ENCODE measurements at places on chromosomes 12 and 14. TPM values are rescaled to one million over a fixed set of nuclear protein-coding genes. Genes with fewer than 3 reads are reported as not detected.

GRCh38 chr12:106248846-106249371 is 1.1 kb upstream of the CKAP4 start:
- H3K4me1 ChIP-seq: peaks cover 29% of the 10 kb centered on the region
- no peak for DNase-seq
- peak overlapping the region; percentile 50 for H3K27ac ChIP-seq
- peak overlapping the region; percentile 87 for H3K4me3 ChIP-seq

DNA sequence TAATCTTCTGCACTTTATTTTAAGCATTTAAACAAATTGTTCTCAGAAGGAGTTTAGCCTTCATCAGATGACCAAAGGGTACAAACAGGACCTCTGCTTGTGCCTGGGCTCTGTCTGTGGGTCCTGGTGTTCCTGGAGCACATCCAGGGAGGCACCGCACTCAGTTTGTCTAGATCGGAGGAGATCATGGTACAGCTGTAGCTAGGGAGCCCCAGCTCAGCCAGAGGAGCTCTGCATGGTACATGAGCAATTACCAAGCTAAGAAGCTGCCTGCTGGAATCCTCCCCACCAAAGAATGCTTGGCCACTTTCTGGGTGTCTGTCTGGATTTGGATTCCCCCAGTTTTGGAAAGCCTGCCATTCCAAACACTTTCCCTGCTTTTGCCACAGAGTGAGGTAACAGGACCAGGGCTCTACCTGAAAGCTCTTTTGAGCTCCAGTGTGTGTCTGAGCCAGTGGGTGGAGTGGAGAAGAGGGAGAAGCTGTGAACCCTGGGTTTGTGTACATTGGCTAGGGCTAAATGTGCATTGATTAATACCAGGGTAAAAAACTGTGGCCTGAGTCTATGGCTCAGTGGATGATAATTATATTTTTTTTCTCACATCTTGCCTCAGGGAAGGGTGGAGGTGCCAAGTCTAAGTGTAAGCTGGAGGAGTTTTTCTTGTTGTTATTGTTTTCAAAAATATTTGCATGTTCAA is 163.7 kb upstream of the IGF1 start:
- H3K4me1 ChIP-seq: peaks cover 22% of the 10 kb centered on the region
- no peak for DNase-seq
- no peak overlapping the region for H3K4me3 ChIP-seq
- no peak overlapping the region for H3K27ac ChIP-seq

DNA sequence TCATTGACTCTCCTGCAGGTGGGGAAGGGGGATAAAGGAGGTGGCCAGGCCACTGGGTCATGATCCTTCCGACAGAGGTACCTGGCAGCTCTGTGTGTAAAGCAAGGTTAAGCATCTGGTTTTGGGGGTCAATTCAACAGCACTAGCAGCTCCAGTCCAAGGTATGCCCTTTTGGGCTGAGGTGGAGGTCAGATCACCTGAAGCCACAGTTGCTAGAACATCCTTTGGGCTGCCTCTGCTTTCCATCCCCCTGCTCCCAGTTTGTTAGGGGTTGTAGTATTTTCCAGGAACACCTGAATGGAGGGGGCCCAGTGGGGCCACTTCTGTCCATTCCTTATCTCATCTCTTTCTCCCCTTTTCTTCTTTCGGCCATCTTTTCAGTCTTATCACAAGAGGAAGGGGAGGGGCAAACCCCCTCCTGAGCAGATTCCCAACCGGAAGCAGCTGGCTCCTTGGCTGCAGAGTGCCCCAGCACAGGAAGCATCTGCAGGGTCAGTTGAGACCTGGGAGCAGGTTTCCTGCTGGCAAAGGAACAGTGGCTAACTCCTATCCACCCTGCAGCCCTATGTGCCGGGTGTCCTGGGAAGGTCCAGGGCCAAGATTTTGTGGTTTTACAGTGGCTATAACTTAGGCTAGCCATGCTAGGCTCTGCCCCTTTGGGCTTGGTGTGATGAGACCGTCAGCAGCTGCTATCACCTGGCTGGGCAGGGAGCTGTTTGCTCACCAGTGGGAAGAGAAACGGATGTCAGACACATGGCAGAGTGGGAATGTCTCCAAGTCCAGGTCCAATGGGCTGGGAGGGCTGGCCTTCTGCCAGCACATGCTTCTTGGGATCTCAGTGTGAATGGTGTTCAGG is 40.2 kb downstream of the SH2B3 start:
- H3K27me3 ChIP-seq: no peaks in the 10 kb centered on the region
- DNase-seq: no peak
- H3K27ac ChIP-seq: no peak overlapping the region
- H3K4me3 ChIP-seq: no peak overlapping the region
- H3K36me3 ChIP-seq: peaks cover 10% of the 10 kb centered on the region

- peaks cover 12% of the 10 kb centered on the region for H3K4me1 ChIP-seq
- H3K4me3 ChIP-seq: peak overlapping the region; percentile 88
- H3K27me3 ChIP-seq: no peaks in the 10 kb centered on the region
- H3K27ac ChIP-seq: no peak overlapping the region
- no peak for DNase-seq
Measured at GRCh38 chr14:20333494-20333841, 389 bp upstream of the CCNB1IP1 start.

GRCh38 chr14:104103061-104103445 is 17.6 kb downstream of the ASPG start:
- H3K36me3 ChIP-seq: no peaks in the 10 kb centered on the region
- no peak overlapping the region for H3K27ac ChIP-seq
- no peak for DNase-seq
- H3K27me3 ChIP-seq: no peaks in the 10 kb centered on the region
- no peak overlapping the region for H3K4me3 ChIP-seq
- peaks cover 11% of the 10 kb centered on the region for H3K4me1 ChIP-seq

DNA sequence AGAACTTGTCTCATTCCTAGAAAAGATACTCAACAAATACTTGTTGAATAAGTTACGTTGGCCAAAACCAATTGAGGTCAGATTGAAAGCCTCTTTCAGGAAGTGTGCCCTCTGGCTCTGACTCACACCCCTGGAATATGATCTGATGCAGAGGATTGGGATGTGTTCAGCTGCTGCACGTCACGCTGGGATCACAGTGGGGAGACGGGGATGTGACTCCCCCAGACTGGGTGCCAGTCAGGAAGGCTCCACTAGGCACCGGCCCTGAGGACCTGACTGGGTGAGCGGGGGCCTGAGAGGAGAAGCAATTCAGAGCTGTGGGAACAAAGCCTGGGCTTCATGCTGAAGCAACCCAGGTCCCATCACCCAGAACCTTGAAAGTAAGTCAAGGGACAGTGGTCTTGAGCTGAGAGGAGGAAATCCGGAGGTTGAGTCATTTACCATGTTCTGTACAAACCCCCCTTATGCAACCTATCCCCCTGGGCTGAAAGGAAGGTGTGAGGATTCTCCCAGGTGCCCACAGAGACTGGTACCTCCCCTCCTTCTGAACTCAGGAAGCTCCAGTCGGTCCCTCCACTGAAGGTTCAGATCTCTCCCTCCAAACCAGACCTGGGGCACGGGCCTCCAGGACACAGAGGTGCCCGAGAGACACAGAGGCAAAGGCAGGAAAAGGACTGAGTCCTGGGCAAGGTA is 3.9 kb downstream of the CEBPE start:
- no peak overlapping the region for H3K4me3 ChIP-seq
- DNase-seq: peak; percentile 92
- no peaks in the 10 kb centered on the region for H3K27me3 ChIP-seq
- peaks cover 41% of the 10 kb centered on the region for H3K4me1 ChIP-seq

GRCh38 chr12:60644076-60644475 is 1048.2 kb downstream of the SLC16A7 start:
- H3K4me1 ChIP-seq: no peaks in the 10 kb centered on the region
- no peaks in the 10 kb centered on the region for H3K36me3 ChIP-seq
- no peak for DNase-seq
- no peak overlapping the region for H3K27ac ChIP-seq

- peaks cover 3% of the 10 kb centered on the region for H3K4me1 ChIP-seq
- H3K27ac ChIP-seq: no peak overlapping the region
- no peaks in the 10 kb centered on the region for H3K36me3 ChIP-seq
- DNase-seq: no peak
Measured at GRCh38 chr12:27610374-27610773, 85.9 kb upstream of the REP15 start.

REP15 gene
- total RNA-seq: 1.4 TPM

GRCh38 chr12:72453550-72453949 is 181.4 kb downstream of the TRHDE start:
- DNase-seq: no peak
- H3K4me3 ChIP-seq: no peak overlapping the region
- no peaks in the 10 kb centered on the region for H3K36me3 ChIP-seq
- no peaks in the 10 kb centered on the region for H3K4me1 ChIP-seq
- H3K27me3 ChIP-seq: no peaks in the 10 kb centered on the region

ACSS3 gene
- total RNA-seq: 9.4 TPM

RNASE4 gene
- total RNA-seq: 4.0 TPM

- no peak overlapping the region for H3K27ac ChIP-seq
- H3K4me1 ChIP-seq: no peaks in the 10 kb centered on the region
- no peak for DNase-seq
- no peaks in the 10 kb centered on the region for H3K36me3 ChIP-seq
Measured at GRCh38 chr14:86714575-86714974, 1184.6 kb downstream of the FLRT2 start.

MPHOSPH9 gene
- 58.5 TPM for total RNA-seq

GRCh38 chr14:69708049-69708448 is 58.9 kb upstream of the SRSF5 start:
- no peak for DNase-seq
- H3K4me1 ChIP-seq: no peaks in the 10 kb centered on the region
- no peaks in the 10 kb centered on the region for H3K36me3 ChIP-seq
- H3K4me3 ChIP-seq: no peak overlapping the region

- H3K4me3 ChIP-seq: no peak overlapping the region
- H3K36me3 ChIP-seq: peaks cover 14% of the 10 kb centered on the region
- no peaks in the 10 kb centered on the region for H3K27me3 ChIP-seq
Measured at GRCh38 chr14:23058654-23059504, 1.6 kb upstream of the CDH24 start.

TCL1B gene
- not detected for total RNA-seq

GRCh38 chr12:123933214-123933613 is 39.4 kb downstream of the CCDC92 start:
- DNase-seq: no peak
- no peaks in the 10 kb centered on the region for H3K4me1 ChIP-seq
- no peak overlapping the region for H3K27ac ChIP-seq
- no peaks in the 10 kb centered on the region for H3K36me3 ChIP-seq
- peaks cover 59% of the 10 kb centered on the region for H3K27me3 ChIP-seq

RSRC2 gene
- total RNA-seq: 64.5 TPM

All from PC-9 (cell line).